CD4-positive, alpha-beta T cell treated with Interferon alpha-2 for 1 hour (primary cell): ENCODE measurements at places on chromosomes 7 and 10.

DNA sequence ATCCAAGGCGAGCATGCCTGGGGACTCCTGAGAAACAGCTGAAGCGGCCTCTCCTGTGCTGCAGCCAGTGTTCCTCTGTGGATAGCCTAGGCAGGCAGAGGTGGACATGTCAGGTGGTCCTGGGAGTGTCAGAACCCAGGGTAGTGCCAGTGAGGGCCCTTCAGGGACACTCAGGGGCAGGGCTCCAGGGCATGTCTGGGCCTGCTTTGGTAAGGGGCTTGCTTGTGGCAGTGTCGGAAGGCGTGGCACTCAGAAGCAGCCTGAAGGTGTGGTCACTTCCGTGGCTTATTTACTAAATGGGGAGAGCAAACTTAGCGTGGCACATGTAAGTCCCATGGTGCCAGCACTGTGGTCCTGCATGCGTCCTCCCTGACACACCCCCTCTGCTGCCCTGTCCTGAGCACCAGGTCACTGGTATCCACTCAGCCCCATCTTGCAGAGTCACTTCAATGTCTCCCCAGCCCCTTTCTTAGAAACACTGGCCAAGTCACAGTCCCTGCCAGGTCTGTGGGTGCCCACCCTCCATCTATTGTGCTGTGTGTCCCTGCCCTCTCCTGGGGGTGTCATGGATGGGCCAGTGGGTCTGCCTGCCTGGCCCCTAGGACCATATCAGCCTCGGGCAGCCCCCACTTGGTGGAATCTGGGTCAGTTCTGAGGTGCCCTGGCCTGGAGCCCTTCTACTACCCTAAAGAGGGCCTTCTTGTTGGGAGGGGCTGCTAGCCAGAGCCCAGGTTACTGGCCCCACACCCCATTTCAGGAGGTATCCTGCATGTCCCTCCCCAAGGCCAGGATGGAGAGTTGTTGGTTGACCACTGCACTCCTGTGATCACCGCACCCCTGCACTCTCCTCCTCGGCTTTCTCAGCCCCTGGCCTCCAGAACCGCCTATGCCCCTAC lies 6.4 kb downstream of the ZMIZ2 start:
- DNase-seq = no peak

GRCh38 chr10:113335592-113335991 lies 217.3 kb upstream of the HABP2 start:
- no peak for DNase-seq

GRCh38 chr10:77197544-77197943 lies 440.1 kb downstream of the KCNMA1 start:
- DNase-seq = no peak

GRCh38 chr10:121696854-121697253 lies 98.6 kb upstream of the FGFR2 start:
- DNase-seq = no peak

GRCh38 chr10:102150970-102151773 lies 1.0 kb upstream of the NOLC1 start:
- no peak for DNase-seq

DNA sequence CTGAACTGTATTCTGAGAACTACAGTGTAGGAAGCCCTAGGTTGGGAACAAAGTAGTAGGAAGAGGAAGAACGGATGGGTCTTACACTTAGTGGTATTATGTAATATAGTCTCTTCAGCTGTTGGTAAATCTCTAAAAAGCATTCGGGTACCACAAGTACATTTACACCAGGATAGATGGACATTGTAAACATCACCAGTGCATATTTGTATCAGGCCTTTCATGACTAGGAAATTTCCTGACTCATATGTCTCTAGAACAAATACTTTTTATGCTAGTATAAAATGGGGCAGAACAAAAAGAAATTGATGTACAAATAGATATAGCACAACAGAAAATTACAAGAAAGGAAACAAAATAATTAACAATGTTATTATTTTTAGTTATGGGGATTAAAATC lies 21.5 kb upstream of the OR6B1 start:
- DNase-seq = no peak

DNA sequence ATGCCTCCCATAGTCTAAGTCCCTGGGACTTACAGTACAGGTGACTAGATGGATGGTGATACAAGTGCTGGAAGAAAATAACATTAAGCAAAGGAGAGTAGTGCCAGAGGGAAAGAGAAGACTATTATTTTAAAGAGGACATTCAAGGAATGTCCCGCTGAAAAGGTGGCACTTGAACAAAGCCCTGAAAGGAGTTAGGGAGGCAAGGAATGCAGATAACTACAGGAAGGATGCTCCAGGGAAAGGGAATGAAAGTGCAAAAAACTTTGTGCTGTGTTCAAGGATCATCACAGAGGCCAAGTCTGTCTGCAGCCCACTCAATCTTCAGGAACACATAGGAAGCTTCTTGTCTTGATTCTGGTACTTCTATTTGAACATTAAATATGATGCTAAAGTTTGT lies 14.9 kb downstream of the ANKMY2 start:
- no peak for DNase-seq

GRCh38 chr10:78685466-78686103 lies 383.2 kb upstream of the ZMIZ1 start:
- DNase-seq = no peak

DNA sequence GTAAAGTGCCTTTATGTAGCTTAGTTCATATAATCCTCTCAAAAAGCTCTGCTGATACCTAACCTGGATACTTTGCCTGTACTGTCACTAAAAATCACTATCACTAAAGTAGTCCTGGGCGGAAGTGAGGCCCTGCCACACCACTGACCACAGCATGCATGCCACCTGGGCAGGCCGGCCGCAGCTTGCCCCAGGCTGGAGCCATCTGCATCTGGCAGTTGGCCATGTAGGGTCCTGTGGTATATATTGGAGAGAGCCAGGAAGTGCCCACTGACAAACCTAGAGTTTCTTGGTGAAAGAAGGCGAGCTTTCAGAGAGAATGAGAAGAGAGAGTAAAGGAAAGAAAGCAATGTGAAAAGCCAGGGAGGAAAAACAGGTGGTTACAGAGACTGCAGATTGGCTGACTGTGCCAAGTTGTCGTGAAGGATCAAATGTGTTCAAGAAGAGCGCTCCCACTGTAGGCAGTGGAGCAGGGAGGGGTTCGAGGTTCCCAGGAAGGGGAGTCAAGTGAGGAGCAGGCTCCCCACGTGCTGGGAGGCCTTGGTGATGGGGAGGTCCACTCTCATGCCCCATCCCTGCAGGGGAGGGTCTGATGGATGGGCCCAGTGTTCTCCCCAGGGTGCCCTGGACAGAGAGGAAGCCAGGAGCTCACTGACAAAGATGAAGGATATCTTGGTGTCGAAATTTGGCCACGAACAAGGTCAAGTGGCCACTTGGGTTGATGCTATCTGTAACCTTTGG lies 13.6 kb downstream of the LOXL4 start:
- no peak for DNase-seq

GRCh38 chr10:23172429-23173213 lies 19.5 kb upstream of the PTF1A start:
- DNase-seq = no peak

DNA sequence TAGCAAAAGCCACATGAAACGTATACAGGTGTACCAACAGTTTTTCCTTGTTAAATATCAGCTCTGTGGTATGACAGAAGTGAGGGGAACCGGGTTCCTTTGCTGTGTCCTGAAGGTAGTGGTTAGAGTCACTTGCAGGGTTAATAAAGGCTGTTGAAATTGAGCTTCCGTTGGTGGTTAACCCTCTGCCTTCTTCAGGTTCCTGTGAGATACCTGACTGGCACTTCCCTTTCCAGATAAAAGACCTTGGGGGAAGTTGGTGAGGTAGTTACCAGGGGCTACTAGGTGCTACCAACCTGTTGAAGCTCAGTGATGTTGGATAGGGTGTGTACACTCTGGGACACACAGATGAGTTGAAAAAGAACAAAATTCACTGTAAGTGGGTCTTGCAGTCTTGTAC lies 384.1 kb downstream of the GATA3 start:
- DNase-seq = peak; percentile 8

DNA sequence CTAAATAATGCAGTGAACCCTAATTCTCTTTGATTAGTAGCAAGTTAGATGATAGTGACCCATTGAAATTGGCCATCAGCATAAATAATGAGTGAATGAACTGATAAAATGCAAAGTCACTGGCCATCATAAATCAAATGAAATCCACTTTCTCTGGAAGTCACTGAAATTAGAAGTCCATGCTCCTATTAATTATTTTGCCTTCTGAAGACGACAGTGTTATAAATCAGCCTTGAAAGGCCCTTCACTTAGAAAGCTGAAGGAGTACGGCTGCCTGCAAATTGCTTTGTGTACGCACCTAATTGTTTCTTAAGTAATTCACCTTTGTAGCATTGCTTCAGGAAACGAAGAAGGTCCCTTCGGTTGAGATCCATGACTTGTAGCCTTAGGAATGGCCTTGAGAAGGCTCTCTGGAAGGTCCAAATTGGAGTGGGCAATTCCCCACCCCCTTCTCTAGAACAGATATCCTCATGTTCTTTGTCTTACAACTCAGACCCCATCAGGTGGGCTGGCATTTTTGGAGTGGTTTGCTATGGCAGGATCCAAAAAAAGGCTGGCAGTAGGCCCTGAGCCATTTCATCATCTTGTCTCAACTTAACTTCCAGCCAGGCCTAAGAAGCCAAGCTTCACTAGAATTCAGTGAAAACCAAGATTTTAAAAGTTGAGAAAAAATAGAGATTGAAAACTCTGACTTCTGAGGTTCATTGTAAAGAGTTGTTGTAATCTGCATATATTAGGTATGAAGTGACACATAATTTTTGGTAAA lies 420.3 kb downstream of the LRMDA start:
- no peak for DNase-seq

- DNase-seq = no peak
Observed at GRCh38 chr7:34497153-34497777, 160.8 kb upstream of the NPSR1 start.

GRCh38 chr10:29430101-29430500 lies 141.2 kb downstream of the LYZL1 start:
- DNase-seq = no peak

DNA sequence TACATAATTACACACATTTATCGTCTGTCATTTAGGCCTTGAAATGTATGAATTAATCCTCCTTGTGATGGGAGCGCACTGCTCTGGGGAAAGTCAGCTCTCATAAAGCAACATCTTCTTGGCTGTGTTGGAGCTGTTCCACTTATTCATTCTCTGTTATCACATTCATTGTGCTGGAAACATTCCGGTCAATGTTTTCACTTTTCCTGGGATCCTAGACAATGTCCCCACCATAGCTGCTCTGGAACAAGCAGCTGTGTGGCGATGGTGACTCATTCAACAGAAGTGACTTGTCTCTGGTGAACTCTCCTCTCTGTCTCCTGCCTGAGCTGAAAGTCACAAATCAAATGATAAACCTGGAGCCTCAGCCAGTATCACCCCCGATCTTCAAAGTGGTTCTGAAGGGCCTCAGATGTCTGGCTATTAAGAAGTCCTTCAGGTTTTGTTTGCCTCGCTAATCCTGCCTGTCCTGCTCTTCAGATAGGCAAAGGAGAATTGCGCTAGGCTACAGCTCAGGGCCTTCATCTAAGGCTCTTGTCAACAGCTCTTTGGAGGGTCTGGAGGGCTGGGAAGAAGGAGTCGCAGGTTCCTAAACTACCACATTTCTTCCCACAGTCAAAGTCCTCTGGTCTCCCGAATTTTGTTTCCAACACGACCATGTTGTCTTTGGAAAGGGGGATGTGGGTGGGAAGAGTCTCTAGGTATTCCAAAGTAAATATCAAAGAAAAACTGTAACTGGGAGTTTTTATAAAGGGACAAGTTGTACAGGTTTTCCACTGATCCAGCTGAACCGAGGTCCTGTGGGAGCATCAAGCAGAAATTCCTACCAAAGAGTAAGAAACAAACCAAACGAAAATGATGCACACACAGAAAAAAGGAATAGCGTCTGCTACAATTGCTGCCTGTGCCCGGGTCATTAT lies 29.3 kb downstream of the KLF6 start:
- no peak for DNase-seq

DNA sequence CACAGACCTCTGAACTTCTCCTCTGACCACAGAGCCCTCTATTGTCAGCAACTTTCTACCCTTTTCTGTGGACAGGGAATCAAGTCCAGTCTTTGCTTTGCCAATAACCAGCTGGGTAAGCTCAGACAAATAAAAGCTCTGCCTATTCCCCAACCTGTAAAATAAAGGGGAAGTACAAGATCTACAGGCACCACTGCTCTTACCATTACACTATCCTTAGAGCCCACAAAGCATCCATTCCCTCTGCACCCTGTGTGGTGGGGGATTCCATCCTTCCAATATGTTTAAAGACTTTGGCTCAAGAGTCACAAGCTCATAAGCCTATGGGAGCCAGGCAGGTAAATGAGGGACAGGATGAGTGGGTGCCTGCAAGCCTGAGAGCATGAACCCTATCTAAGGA lies 88.2 kb downstream of the PARD3 start:
- no peak for DNase-seq

GRCh38 chr10:811379-812175 lies 119.9 kb downstream of the LARP4B start:
- no peak for DNase-seq

GRCh38 chr7:78768859-78769258 lies 684.6 kb downstream of the MAGI2 start:
- no peak for DNase-seq

GRCh38 chr10:5506751-5507648 lies 7.6 kb upstream of the CALML5 start:
- DNase-seq = no peak

DNA sequence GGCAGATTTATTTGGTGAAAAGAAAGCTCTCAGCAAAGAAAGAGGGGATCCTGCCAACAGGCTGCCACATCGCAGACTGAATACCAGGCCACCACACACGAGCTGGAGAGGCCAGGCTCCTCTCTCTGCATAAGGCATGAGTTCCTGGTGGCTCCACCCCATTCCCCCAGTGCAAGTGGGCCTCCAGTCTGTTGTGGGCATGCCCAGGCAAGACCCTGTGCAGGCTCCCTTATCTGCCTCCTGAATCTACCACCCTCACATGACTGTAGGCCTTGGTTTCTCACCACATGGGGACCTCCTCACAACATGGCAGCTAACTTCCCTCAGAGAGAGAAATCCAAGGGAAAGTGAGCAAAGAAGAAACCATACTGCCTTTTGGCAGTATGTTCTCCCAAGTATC lies 26.7 kb upstream of the CUL1 start:
- no peak for DNase-seq

DNA sequence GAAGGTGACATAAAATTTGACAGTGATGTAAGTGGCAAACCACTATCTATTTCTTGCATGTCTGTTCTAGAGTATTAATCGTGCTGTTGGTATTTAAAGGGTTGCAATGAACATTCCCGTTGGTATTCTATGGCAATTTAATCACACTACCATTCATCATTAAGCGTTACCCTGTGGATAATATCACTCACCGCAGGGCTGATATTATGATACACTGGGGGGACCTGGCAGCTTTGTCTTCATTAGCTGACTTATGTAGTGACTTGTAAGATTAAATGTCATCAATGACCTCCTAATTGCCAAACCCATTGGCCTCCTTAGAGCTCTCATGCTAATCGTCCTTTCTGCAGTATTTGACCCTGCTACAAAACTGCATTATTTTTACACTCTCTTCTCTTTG lies 624.5 kb upstream of the VSTM2A start:
- DNase-seq = no peak

DNA sequence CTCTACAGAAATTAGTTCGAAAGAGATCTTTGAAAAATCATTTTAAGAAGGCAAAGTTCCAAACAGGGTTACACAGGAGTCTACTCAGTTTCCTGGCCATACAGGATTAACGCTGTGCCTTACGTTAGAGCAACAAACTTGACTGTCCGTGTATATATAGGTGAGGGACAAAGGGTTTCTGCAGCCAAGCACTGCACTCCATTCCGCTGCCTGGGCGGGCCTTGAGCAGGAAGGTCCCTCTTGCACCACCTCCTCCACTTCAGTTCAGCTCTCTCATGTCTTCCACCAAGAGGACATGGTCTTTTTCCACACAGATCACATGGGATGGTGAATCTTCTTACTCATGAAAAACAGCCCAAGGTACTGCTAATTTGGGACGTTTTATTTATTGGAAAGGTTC lies 43.2 kb downstream of the MCMBP start:
- DNase-seq = no peak
